CD4-positive, alpha-beta T cell treated with Interleukin-4 for 1 hour (primary cell): ENCODE measurements at places on chromosomes 1 and 21.

DNA sequence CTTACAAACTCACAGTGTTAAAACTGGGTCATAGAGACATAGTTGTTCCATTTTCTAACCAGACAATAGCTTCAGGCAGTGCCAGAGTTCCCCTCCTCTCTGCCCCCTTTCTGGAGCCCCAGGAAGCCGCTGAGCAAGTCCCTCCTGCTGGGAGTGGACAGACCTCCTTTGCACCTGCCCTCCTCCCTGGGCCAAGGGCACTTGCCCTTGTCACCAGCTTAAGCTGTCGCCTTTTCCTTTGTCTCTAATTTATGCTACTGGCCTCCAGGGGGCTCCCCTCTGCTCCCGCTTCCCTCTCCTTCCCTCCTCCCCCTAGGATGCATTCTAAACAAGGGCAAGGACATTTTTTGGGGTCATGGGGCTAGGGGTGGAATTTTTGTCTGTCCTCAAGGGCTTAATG lies 182.4 kb downstream of the MIS18A start:
- no peak for DNase-seq

- DNase-seq, result no peak
Observed at GRCh38 chr1:89604414-89604735, 28.5 kb upstream of the LRRC8C start.

DNA sequence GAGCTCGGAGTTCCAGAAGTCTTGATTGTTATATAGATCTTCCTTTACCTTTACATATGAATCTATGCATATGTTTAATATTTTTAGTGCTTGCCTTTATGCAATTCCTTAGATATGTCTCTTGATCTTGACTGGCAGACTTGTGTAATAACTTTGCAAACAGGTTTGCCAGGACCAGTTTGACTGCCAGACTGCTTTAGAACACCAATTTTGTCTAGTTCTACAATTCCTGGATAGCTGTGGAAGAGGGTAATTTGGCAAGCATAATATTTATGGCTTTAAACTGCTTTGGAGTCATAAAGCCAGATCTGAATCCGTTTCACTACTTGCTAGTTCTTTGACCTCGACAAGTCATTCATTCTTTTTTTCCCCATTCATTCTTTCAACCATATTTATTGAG lies 250.0 kb downstream of the FAF1 start:
- DNase-seq, result no peak

GRCh38 chr1:89104147-89104546 lies 21.8 kb downstream of the GBP2 start:
- DNase-seq, result no peak

DNA sequence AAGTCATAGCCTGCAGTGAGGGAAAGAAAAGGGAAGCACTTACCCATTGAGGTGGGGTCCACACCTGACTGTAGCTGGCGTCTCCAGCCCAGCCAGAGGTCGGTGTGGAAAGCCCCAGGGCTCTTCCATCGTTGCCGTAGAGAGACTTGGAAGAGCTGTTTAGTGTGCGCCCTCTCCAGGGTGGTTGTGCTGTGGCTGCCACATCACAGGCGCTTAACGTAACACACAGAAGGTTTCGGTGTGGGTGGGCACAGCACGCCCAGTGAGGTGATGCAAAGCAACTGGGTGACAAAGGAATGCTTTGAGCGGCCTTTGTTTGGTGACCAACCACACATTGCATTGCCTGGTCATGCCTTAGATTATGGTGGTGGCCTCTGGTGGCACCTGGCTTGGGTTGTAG lies 36.8 kb upstream of the KIF1B start:
- no peak for DNase-seq

DNA sequence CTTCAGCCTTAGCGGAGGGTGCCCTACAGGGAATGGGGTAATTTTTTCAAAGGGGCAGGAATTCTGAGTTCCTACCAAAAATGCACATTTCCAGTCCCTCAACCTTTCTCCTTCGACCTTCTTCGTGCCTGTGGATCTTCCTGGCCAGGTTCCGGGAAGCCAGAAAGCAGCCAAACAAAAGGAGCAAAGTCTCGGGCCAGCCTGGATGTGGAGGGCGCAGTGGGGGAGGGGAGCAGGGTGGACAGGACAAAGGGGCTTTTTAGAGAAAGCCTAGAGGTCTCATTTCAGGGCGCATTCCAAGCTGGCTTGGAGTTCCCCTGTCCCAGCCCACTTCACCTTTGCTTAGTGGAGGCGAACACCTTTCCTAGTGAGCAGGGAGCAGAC lies 2.9 kb upstream of the INAVA start:
- no peak for DNase-seq

GRCh38 chr21:41927727-41928409 lies 25.9 kb downstream of the C2CD2 start:
- peak; percentile 40 for DNase-seq

DNA sequence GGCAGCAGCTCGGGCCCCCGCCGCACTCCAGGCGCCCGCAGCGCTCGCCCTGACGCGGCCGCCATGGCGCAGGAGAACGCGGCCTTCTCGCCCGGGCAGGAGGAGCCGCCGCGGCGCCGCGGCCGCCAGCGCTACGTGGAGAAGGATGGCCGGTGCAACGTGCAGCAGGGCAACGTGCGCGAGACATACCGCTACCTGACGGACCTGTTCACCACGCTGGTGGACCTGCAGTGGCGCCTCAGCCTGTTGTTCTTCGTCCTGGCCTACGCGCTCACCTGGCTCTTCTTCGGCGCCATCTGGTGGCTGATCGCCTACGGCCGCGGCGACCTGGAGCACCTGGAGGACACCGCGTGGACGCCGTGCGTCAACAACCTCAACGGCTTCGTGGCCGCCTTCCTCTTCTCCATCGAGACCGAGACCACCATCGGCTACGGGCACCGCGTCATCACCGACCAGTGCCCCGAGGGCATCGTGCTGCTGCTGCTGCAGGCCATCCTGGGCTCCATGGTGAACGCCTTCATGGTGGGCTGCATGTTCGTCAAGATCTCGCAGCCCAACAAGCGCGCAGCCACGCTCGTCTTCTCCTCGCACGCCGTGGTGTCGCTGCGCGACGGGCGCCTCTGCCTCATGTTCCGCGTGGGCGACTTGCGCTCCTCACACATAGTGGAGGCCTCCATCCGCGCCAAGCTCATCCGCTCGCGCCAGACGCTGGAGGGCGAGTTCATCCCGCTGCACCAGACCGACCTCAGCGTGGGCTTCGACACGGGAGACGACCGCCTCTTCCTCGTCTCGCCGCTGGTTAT lies 2.8 kb downstream of the KCNJ9 start:
- DNase-seq, result peak; percentile 74

DNA sequence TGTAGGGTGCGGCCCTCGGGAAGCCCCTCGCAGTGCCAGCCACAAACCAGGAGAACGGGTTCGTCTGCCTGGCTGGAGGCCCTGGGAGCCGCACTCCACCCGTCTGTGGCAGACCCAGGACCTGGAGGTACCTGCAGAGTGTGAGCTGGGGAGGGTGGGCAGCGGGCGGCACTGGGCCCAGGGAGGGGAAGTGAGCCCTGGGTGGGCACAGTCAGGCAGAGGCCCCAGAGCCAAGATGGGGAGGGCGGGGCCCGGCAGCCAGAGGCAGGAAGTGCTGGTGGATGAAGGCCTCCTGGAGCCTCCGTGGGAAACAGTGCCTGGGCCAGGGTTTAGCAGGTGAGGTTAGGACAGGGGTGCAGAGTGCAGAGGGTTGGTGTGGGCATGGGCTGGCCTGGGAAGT lies 4.0 kb upstream of the PEX10 start:
- DNase-seq, result peak; percentile 26

DNA sequence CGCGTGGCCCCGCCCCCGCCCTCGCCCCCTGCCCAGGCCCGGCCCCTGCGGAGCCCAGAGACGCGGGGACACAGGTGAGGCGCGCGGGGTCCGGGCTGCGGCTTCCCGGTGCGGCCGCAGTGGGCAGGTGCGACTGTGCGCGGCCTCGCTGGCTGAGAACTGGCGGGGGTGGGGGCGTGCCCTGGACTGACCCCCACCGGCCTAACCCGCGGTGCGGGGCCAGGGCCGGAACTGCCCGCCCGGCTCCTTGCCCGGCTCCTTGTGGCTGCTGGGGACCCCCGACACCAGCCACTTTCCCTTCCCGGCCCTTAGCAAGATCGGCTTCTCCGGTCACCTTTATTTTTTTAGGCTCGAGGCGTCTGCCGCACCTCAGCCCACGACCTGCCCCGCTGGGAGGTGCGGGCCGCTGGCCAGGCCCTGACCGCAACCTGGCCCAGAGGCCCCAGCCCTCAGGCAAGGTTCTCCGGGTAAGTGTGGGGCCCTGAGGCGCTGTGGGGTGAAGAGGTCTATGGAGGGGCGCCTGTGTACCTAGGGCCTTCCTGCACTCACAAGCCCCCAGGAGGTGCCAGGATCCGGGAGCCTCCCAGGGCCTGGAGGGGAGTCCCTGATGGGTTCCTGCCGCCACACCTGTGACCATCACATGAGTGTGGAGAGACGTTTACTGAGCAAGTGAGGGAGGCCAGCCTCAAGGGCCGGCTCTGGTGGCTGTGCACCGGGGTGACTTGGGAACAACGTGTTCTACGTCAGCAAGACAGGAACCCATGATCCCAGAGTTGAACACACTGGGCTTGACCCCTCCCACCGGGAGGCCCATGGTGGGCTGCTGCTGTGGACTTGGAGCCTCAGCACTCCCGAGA lies at the start of gene SMIM1:
SMIM1 (plus strand) TSS at position 35 of the 857 bp plus-strand sequence. CDS start 2,625 bp downstream, outside the sequence.
- no peak for DNase-seq

DNA sequence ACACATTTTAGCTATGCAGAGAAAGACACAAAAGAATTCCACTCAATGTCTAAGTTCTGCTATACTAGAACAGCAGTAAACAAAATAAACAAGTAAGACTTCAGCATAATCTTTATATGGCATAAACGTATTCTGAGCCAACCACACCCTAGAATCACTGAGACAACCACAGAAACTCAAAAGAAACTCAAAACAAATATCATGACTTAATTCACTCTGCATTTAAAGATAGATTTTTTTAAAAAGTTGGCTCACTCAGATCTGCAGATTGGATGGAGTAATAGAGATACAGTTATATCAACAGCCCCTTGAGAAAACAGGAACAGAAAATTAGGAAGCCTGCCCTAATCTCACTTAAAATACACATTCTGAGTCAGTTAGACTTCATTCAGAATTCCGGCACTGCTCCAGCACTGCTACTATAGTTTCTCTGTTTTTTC lies 95.0 kb downstream of the COL24A1 start:
- DNase-seq, result no peak
